Breast epithelium (tissue), 4 donors: ENCODE measurements at places on chromosomes 2 and 18. TPM values are rescaled to one million over a fixed set of nuclear protein-coding genes. Genes with fewer than 3 reads are reported as not detected.
A peak's percentile ranks its signal among the peaks of the same experiment; 100 is the strongest.

DNA sequence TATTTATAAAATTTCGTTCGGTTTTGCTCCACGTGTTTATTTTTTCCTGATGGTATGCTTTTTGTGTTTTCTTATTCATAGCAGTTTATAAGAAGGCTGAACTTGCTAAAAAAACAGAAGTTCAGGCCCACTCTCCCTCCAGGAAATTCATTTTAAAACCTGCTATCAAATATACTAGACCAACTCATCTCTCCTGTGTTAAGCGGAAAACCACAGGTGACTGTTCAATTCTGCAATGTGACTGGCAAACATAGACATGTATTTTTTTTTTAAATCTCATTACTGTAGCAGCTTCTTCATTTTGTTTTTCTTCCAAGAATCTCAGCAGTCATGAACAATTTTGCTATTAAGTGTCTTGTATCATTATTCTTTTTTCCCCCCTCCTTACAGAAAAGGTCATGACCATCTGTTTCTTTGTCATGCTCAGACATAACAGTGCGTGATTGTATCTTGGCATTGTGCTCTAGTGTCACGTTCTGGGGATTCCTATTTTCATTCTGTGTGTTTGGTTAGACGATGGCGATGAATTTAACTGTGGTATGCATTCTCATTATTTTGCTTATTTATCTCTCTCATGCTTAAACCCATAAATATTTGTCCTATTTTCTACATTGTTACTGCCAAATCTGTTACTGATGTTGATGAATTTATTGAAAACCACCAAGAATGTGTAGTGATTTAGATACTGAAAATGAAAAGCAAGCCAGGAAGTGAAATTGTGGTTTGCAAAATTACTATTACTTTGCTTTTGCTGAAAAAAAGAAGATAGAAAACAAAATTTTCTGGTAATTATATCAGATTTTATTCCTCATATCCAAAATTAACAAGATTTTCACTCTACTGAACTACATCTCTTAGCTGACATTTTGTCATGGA, 74.6 kb upstream of the UNC80 start:
- DNase-seq = no peak

The BIN1 gene
- total RNA-seq = 59.3 TPM

The CHRNA1 gene
- total RNA-seq = 8.2 TPM

GRCh38 chr2:18402831-18403230, 157.6 kb downstream of the RDH14 start:
- DNase-seq = no peak

GRCh38 chr2:98909317-98910211, 26.5 kb downstream of the CRACDL start:
- DNase-seq = peak; percentile 73

The CGREF1 gene
- total RNA-seq = 3.2 TPM

- DNase-seq = no peak
These were observed 173.5 kb downstream of the LRP1B start for GRCh38 chr2:141957321-141957720.

The NLRC4 gene
- 1.3 TPM for total RNA-seq

DNA sequence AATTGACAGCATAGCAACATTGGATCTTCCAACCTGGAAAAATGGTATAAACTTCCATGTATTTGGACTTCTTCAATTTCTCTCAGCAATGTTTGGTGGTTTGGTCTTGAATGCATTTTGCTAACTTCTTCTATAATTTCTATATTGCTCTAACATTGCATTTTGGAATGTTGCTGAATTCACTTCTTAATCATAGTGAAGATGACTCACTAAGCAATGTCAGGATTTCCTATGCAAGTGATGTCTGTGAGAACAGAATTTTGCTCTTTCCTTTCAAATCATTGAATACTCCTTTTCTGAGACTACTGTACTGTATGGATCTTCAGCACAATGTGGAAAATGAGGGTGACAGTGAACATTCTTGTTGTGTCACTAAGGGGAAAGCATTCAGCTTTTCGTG, 28.9 kb upstream of the CDH19 start:
- DNase-seq = no peak

DNA sequence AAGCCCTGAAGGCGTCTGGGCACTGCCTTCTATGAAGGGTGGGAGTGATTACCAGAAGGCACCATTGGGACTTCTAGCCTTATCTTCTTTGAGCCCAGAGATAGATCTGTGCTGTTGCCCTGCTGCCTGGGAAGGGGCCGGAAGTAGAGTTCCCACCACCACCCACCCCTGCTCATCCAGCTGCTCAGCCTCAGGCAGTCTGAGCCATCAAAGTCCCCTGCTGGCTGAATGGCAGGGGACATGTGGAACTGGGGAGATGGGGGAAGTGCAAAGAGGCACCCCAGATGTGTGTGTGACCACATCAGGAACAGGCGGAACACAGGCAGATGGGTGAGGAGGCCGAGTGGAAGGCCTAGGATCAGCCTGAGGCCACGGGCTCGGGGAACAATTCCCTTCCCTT, 3.3 kb upstream of the WNT10A start:
- no peak for DNase-seq

DNA sequence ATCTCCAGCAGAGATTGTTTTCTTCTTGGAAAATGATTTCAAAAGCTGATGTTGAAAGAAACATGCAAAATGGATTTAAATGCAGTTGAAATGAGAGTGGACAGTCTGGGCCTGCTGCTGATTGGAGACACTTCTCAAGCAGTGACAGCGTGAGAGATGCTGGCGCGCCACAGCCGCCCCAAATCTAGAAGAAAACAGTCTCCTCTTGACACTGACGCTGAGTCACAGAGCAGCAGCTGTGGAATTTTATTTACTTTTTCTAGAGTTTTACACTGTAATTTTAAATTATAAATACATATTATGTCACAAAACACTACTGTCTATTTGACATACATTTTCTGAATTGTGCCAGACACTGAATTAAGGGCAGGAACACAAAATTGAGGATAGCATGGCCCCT, 121.8 kb upstream of the TMEM200C start:
- no peak for DNase-seq

The NTSR2 gene
- total RNA-seq = not detected

- DNase-seq = no peak
These were observed 217.8 kb upstream of the ARL4C start for GRCh38 chr2:234714711-234715110.

DNA sequence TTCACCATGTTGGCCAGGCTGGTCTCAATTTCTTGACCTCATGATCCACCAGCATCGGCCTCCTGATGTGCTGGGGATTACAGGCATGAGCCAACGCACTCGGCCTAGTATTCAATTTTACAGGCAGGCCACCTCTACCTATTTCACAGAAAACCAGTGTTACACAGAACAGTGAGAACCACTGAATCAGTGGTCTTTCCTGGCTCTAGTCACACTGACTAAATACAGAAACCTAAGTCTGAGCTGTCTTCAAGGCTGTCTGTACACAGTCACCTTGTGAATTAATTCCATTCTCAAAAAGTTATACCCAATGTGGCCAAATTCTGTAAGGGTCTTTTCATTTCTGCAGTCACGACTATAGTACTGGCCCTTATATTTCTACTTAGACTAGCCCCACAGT, 3.5 kb downstream of the RNF149 start:
- DNase-seq = no peak

GRCh38 chr2:118846953-118847761, at the start of gene EN1:
TSS of gene EN1 (minus strand) at chr2:118847648. CDS start at chr2:118847167, 481 bp downstream.
- no peak for DNase-seq

GRCh38 chr2:47031909-47032668, 116.5 kb upstream of the MCFD2 start:
- no peak for DNase-seq

The SFT2D3 gene
- 10.9 TPM for total RNA-seq

GRCh38 chr2:206343816-206344215, 69.4 kb downstream of the ZDBF2 start:
- DNase-seq = no peak

DNA sequence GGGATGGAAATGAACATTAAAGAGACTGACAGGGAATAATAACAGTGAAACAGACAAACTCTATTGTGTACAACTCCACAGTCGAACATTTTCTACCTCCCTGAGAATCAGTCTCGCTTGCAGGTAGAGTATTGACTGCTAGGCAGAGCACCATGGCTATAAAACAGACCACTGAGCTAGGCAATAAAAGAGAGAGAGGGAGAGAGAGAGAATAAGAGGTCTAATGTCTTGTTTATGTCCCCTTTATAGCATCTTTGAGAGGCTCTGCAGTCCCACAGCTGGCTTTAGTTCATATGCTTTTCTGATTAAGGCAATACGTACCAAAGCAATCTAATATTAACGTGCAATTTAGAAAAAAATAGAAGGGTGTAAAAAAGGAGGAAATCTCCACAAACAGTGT, 652.6 kb downstream of the NRXN1 start:
- DNase-seq = no peak

DNA sequence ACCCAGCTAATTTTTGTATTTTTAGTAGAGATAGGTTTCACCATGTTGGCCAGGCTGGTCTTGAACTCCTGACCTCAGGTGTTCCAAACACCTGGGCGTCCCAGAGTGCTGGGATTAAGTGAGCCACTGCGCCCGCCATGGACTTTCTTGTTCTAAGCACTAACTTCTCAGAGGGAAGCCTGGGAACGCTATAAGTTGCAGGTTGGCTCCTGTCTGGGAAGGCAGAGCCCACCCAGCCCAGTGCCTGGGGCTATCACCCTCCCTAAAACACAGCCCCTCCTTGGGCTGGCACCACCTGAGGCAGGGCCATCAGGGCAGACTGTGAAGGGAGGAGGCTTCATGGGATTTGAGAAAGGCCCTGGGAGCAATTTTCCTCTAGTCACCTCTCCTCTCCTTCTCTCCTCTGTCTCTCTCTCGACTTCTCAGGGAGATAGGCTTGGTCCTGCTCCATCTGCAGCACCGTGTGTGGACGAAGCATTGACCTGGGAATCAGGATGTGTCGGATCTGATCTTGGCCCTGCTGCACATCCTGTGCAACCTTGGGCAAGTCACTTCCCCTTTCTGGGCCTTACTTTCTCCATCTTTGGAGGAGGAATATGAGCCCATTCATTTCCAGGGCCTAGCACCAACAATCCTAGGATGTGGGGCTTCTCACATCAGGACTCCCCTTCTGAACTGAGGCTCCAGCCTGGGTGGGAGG, 10.9 kb downstream of the PSD4 start:
- no peak for DNase-seq

The KCNF1 gene
- total RNA-seq = 0.29 TPM

The TUBA4B gene
- total RNA-seq = not detected

DNA sequence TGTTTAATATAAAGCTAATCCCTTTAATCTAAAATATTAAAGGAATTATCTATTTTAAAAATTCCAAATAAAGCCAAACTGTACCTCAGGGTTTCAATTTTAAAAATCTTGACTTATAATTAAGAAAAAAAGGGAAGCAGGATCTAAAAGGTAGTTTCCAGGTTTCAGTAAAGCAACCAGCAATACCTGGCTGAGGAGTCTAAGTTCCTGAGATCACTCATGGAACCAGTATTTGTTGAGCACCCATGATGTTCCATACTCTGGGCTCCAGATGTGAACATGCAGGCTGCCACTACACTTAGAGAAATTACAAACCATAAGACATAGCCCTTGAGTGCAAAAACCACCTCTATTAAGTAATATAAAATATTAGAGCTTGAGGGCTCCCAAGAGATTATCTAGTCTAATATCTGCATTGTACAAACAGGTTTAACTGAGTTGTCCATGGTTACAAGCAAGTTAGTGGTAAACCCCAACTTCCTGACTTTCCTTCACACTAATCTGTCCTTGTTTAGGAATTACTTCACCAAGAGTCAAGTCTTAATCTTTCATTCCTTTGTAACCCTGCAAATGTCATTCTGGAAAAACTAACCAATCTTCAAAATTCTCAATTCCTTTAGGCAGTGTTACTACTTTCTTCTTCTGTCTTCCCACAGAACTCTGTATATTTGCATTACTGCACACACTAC, 49.2 kb downstream of the CLASP1 start:
- DNase-seq = no peak

DNA sequence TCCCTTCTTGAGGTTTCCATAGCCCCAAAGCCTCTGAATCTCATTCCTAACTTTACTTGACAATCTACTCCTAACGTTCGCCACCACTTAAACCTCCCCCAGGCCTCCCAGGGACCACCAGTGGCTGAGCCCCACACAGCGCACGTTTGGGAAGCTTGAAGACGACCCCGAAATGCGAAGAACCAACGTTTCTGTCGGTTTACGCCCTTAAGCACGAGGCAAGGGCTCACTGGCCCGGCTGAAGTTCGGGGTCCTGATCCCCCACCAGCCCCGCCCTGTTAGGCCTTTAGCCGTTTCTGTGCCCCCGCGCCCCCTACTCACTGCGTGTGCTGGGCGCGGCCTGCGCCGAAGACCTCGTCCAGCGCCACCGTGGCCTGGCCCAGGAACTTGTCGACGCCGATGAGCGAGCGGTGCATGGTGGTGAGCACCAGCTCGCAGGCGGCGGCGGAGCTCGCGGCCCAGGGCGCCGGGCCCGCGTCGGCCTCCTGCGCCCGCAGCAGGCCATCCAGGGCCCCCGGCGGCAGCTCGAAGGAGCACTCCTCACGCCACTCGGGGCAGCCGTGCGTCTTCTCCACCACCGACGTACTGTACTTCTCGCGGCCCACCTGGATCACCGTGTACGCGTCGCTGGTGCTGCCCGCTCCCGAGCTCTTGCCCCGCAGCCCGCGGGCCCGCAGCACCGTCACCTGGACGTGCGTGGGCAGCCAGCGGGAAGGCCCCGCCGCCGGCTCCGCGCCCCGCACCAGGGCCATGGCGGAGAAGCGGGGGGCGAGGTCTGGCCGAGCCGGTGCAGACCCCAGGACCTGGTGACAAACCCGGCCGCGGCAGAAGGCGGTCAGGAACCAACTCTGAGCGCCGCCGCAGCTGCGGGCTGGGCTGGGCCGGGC, 479 bp downstream of the RAB11FIP5 start:
- DNase-seq = no peak
